ENCODE measurements at places on chromosomes 5 and 9.

GRCh38 chr5:186091-187041, 4.9 kb upstream of the LRRC14B start:
- no peak for DNase-seq

DNA sequence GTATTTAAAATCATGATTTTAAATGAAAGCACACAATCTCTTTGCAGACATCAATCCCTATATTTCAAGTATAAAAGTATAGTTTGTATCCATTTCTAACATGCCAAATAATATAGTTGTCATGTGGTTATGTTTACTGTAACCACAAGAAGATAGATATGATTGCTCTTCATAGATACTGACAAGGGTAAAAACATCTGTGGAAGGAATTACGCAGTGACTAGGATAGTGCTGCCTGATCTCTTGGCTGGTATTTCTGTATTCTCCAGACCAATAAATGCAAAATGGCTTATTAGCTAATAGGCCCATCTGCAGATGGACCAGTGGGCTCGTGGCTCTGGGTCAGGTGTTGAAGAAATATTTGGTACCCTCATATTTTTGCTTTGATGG, 34.9 kb upstream of the FBN2 start:
- DNase-seq = no peak

GRCh38 chr9:37988041-37988440, 81.0 kb downstream of the SHB start:
- no peak for DNase-seq

DNA sequence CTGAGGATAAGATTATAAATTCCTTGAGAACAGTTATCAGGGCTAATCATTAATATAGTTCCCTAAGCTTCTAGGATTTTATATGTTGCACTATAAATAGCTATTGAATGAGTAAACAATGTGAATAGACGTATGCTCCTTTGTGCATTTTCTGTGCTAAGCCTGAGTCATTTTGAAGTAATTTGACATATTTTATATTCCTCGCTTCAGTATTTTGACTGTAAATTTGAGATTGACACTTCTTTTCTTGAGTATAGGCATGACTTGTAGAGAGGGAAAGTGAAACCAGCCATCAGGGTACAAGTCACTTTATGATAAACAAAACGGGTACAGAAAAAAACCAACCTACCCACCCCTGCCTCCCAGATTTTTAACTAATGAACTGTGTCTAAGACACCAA, 367.7 kb upstream of the PRR16 start:
- no peak for DNase-seq

DNA sequence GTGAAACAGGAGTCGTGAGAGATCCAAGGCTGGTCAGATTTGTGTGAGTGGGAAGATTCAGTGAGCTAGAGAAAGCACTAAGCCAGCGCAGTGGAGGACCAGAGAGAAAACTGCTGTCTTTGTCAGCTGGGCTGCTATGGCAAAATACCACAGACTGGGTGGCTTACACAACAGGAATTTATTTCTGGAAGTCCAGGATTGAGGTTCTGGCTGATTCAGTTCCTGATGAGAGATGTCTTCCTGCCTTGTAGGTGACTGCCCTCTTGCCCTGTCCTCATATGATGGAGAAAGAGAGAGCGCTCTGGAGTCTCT, 24.2 kb upstream of the ANKRD33B start:
- no peak for DNase-seq

DNA sequence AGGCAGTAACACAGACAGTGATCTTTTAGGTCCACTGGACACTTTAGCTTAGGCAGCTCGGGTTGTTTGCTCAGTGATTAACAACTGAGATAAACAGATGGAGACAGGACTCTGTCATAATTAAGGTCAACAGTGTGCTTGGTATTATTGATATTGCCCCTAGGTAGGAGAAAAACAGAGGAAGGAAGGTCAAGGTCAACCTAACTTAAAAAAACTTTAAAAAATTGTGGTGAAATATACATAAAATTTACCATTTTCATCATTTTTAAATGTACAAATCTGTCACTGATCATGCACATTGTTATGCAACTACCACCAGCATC, 2.1 kb upstream of the HSPA4 start:
- DNase-seq = no peak

DNA sequence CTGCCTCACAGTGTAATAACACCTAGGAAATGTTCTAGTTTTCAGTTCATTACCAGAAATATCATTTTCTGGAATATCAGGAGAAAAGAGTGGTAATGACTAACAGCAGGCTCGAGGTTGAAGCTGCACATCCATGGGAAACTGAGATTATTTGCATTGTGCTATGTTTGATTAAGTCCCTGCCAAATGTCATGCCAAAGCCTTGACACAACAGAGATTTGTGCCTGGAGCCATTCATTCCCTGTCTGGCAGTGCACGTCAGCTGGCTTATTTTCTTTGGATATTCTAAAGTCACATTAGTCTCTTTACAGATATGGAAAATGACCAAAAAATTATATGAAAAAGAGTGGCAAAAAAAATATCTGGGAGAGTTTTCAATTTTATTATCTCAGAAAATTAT, 848.0 kb downstream of the PTPRD start:
- no peak for DNase-seq

DNA sequence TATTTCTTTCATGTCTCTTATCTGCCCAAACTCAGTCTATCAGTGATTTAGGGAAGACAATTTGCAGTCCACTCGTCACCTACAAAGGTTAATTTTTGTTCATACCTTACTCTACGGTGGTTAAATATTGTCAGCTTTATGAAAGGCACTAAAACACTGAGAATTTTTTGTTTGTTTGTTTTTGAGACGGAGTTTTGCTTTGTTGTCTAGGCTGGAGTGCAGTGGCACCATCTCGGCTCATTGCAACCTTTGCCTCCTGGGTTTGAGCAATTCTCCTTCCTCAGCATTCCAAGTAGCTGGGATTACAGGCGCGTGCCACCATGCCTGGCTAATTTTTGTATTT, 26.4 kb upstream of the TXN start:
- no peak for DNase-seq

DNA sequence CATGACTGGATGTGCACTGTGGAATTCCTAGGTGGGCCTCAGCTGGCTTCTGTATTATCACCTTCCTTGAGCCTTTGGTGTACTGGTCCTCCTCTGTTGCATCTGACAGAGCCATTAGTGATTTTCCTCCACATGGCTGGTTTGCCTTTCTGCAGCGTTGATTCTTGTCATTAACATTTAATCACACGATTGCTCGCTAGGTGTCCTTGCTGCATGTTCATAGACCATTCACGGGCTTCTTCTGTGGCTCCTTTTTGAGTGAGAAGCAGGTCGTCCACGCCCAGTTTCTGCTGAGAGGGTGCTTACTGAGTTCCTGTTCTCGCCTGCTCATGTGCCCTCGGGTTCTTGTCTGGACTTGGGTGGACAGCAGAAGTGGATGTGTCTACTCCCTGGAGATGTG, 29.3 kb downstream of the ADAMTS16 start:
- DNase-seq = no peak

- no peak for DNase-seq
Measured at GRCh38 chr5:173211284-173211683, 23.7 kb downstream of the NKX2-5 start.

- no peak for DNase-seq
Measured at GRCh38 chr5:160488394-160489325, 67.0 kb downstream of the PTTG1 start.

DNA sequence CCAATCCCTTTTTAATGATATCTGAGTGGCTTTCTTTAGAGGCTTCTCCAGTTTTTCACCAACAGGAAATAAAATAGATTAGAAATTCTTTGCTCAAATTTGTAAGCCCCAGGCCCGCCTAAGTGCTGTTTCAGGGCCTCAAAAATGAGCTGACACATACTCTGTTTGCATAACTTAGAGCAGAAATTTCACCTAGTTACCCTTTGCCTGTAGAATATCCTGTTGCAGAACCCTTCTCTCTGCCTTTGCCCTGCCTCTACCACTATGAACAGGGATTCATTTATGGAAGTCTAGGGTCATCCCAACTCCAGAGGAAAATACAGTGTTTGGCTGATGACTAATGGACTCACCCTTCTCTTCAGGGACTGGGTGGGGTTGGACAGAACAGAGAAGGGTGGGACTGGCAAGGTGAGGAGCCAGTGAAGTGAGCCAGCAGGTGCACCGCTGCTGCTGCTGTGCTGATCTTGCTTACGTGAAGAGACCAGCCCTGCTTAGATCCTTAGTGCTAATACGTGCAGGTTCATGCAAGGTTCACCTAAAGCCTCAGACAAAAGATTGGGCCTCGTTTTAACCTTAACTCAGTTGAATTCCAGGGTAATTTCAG, 22.8 kb downstream of the OSTF1 start:
- no peak for DNase-seq

- no peak for DNase-seq
Measured at GRCh38 chr5:78841767-78842166, 143.3 kb downstream of the ARSB start.

GRCh38 chr5:12704955-12705354, 800.7 kb upstream of the CTNND2 start:
- no peak for DNase-seq

DNA sequence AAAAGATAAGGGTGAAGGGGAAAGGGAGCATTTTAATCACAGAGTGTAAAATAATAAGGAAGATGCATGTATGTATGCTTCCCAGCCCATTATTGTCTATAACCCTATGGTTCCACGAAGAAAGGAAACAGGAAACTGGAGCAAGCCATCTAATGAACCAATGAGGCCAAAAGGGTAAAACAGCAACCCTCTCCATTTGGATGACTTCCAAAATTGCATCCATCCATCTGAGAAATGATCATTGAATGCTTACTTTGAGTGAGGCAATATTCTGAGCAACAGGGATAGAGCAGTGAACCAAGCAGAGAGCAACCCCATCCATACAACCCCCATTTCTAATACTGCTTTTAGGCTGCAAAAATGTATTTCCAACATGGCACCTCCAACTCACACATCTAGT, 46.9 kb downstream of the ARL15 start:
- no peak for DNase-seq

- peak; percentile 27 for DNase-seq
Measured at GRCh38 chr9:94065535-94065961, 18.7 kb upstream of the PTPDC1 start.

DNA sequence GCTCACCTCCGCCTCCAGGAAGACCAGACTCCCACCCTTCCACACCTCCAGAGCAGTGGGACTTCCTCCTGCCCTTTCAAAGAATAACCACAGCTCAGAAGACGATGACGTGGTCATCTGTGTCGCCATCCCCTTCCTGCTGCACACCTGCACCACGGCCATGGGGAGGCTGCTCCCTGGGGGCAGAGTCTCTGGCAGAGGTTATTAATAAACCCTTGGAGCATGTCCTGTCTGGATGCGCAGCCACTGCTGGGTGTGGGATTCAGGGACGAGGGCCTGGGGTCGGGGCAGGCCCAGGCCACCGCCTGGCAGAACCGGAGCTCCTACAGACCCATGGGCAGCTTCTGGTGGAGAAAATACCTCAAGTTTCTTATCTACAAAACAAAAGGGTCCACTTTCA, 5.0 kb downstream of the PAEP start:
- DNase-seq = no peak

All from activated B cell treated with CpG ODN at 0.5 μM for 24 hours (primary cell).